ENCODE measurements at places on chromosomes 12 and 14.

- DNase-seq, result no peak
Observed at GRCh38 chr12:91922139-91922538, 223.5 kb downstream of the BTG1 start.

DNA sequence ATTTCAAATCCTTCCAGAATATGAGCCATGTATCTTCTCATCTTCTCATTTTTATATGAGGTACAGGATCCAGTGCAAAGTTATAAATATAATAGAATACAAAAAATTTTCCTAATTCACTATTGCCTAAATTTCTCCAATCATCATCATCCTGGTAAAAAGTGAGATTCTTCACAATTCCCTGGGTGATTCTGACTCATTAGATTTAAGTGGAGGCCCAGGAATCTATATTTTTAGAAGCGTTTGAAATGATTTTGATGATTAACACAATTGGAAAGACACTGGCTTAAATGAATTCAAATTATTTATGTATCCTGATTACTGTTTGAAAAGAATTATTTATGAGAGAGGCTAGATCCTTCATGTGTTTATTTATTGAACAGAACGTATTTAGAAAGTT, 380.3 kb upstream of the PDE3A start:
- DNase-seq, result no peak

DNA sequence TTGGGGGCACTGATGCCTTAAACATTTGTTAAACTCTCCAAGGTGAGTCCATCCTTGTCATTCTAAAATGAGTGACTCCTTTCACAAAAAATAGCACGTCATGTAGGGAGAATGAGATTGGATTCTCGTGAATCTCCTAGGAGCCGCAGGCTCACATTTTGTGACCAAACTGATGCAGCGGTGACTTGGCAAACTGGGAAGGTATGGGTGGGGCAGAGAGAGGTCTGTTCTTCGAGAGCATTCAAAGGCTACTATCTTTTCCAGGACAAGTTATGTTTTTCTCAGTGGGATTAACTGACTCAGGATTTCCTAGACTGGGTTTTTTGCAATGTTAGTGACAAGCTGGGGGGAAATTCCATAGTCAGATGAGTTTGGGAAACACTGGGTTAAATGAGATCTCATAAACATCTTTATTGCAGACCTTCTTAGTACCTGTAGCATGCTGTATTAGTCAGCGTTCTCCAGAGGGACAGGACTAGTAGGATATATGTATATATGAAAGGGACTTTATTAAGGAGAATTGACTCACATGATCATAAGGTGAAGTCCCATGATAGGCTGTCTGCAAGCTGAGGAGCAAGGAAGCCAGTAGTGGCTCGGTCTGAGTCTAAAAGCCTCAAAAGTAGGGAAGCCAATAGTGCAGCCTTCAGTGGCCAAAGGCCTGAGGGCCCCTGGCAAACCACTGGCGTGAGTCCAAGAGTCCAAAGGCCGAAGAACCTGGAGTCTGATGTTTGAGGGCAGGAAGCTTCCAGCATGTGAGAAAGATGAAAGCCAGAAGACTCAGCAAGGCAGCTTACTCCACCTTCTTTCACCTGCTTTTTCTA, 61.0 kb downstream of the FOXN4 start:
- DNase-seq, result no peak

- no peak for DNase-seq
Observed at GRCh38 chr12:91576432-91576831, 393.8 kb upstream of the DCN start.

DNA sequence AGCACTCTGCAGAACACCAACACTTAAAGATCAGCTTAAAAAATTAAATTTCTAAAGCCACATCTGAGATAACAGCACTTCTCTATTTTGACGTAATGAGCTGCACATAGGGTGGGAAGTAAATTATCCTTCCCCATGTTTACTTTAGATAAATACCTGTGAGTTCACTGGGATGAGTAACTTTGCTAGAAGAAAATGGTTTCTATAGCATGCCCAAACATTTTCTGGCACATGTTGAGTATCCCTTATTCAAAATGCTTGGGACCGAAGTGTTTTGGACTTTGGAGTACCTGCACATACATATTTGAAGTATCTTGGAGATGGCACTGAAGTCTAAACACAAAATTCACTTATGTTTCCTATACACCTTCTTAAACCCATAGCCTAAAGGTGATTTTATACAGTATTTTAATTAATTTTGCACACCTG, 6.6 kb downstream of the SLC38A2 start:
- no peak for DNase-seq

DNA sequence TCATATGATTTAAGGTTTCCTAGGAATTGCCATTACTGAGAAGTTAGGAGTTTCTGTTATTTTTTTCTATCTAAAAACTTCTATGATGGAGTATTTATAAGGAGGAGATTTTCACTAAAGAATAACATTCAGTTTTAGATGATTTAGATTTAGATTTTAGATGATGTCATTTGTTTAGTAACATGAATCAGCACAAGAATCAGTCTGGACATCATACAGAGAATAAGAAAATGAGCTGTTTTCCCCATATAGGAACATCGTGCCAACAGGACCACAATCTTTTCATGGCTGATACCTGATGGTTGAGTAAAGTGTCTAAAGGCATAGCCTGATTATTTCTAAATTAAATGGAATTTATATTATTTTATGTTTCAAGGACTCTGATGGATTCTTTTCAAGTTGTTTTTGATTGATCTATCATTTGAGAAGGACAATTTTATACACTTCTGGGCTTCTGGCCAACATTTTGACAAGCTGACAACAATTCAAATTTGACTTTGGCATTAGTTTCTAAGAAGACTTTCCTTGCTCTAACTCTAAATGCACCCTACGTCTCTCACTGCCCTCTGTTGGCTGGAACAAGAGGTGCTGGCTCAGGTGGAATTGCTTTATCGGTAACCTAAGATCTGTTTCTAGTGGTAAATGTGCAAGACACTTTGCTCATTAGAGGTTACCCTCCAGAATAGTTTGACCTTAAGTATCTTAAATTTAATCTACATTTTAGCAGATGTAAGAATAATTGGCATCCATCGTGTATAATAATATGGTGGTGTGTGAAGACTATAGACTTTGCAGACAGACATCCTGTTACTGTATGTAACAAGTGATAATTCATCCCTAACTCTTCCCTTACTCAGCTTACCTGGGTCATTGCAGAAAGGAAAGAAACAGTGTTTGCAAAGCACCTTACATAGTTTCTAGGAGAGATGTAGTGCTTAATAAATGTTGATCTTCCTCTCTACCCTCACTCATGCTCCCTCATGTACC, 42.8 kb upstream of the CPSF6 start:
- no peak for DNase-seq

GRCh38 chr12:92778525-92778924, 75.7 kb downstream of the PLEKHG7 start:
- no peak for DNase-seq

GRCh38 chr12:41980390-41980789, 164.3 kb downstream of the GXYLT1 start:
- no peak for DNase-seq

DNA sequence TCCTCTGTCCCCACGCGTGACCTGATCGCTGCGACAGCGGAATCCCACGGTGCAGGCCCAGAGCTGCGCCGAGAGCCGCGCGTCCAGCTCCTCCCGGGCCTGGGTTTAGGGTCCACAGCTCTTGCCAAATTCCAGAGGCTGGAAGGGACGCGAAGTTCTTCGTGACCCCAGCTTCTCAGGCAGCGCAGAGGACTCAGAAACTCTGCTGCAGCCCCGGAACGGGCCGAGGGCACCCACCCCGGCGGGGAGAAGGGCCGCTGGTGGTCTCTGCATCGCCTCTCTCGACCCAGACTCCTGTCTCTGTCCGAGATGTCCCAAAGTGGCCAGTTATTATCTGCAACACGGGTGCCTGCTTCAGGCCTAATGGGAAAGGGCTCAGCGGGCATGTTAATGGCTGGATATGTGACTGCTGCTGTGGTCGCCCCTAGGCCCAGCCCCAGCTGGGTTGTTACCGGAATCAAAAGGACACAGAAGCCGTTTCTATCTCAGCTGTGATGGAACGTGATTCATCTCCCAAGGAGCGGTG, 236.4 kb downstream of the VRK1 start:
- no peak for DNase-seq

DNA sequence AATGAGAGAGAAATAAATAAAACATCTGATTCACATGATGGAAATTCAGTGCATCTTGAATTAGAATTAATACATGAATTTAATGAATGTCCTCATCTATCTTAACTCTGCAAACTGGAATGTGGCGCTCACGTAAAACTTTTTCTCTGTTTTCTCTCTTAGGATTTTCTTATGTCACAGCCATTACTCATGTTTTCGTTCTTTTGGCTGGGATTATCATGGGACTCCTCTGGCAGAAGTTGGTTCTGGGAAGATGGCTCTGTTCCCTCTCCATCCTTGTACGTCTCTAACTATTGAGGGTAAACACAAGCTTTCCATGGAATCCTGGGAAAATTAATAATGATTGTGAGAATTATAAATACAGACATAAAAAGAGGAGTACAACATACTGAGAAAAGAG, 5.0 kb downstream of the CLEC12B start:
- no peak for DNase-seq

DNA sequence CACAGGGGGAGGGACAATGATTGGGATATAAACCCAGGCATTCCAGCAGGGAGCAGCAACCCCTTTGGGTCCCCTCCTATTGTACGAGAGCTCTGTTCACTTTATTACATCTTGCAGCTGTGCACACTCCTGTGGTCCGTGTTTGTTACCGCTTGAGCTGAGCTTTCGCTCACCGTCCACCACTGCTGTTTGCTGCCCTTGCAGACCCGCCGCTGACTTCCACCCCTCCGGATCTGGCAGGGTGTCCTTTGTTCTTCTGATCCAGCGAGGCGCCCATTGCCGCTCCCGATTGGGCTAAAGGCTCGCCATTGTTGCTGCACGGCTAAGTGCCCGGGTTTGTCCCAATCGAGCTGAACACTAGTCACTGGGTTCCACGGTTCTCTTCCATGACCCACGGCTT, 64.1 kb downstream of the E2F7 start:
- DNase-seq, result no peak

DNA sequence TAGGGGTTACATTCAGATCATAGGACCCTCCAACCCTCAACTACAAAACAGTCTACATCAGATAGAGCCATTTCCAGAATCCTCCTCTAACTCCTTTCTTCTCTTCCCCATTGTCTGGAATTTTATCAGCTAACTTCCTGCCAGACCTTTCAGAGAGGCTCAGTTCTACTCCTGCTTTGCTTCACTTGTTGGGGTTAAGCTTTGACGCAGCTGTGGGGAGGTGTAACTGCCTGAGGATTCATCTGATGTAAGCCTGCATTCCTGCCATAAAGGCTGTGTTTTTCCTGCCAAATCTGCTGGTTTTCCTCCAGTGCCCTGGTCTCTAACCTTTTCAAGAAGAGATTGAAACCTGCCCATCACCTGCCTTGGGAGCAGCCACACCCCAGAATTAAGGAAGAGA, 16.9 kb downstream of the DHRS2 start:
- DNase-seq, result no peak

DNA sequence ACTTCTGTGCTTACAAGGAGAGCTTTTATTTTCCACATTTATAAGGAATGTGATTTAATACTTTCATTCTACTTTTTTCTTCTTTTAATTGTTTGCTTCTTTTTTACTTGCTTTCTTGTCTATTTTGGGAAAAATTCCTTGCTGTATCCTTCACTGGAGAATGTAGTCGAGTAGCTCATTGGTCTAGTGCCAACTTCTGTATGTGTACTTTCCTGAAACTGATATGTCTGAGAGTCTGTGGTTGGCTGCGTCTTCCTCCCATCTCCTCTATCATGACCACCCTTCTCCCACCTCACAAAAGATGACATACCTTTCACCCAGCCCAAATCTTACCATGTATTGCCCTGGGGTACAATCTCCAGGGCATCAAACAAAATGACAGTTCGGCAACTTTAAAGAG, 51.8 kb downstream of the MSRB3 start:
- no peak for DNase-seq

DNA sequence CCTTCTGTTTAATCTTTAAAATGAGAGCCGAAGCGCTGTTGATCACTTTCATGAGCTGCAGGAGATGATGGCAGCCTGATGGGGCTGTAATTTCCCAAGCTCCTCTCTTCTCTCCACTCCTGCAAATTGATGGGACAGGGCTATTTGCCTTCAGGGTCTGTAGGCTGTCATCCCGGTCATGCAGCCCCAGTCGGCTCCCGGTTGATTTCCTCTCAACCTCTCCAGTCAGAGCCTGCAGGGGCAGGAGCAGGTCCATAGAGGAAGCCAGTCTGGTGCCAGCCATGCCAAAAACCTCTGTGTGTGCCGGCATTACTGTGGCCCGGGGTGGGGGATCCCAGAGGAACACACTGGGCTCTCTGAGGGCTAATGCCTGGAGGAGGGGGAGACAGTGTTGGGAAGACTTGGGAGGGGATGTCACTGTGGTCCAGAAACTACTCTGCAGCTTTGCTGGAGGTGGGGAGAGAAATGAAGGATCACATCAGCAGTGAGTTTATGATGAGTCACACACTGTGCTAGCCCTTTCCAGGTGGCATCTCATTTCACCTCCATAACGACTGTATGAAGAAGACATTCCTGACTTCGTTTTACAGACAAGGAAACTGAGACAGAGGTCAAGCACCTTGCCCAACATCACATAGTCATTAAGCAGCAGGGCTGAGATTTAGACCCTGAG, 46.5 kb upstream of the PRIMA1 start:
- DNase-seq, result no peak

GRCh38 chr12:50103767-50104321, at the start of gene GPD1:
GPD1 (plus strand) TSS chr12:50104008; CDS start chr12:50104051, 43 bp downstream.
- DNase-seq, result no peak

GRCh38 chr14:92539875-92540274, 26.3 kb downstream of the RIN3 start:
- DNase-seq, result no peak

- no peak for DNase-seq
Observed at GRCh38 chr12:94815958-94816357, 165.6 kb upstream of the TMCC3 start.

- no peak for DNase-seq
Observed at GRCh38 chr12:2769866-2770533, 24.8 kb upstream of the FKBP4 start.

GRCh38 chr12:51863933-51864832, 15.7 kb upstream of the FIGNL2 start:
- DNase-seq, result no peak

- DNase-seq, result no peak
Observed at GRCh38 chr12:27199638-27200300, 44.3 kb upstream of the STK38L start.

- DNase-seq, result peak; percentile 81
Observed at GRCh38 chr12:33587354-33587753, 147.7 kb upstream of the SYT10 start.

GRCh38 chr12:52370926-52371608, 3.8 kb upstream of the KRT85 start:
- no peak for DNase-seq

DNA sequence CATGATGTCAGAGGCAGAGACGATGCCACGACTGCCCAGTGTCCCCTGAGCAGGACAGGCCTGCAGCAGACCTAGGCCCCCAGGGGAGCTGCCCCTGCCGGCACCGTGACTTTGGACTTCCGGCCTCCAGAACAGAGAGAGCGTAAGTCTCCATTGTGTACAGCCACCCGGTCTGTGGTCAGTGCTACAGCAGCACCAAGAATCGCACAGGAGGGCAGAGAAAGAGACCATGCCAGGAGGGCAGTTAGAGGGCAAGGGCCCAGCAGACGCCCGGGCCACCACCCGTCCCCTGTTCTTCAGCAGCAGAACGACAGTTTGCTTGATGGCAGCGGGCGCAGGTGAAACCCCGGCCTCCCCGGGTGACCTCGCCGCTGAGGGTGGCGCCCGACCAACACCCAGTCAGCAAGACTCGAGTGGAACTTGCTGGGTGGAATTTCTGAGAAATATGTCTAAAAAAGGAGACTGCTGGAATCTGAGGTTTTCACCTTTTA, 19.7 kb downstream of the GALNT9 start:
- DNase-seq, result no peak
